Thyroid gland (tissue), 4 donors: ENCODE measurements at places on chromosomes 5 and 9. TPM values are rescaled to one million over a fixed set of nuclear protein-coding genes. Genes with fewer than 3 reads are reported as not detected.

DNA sequence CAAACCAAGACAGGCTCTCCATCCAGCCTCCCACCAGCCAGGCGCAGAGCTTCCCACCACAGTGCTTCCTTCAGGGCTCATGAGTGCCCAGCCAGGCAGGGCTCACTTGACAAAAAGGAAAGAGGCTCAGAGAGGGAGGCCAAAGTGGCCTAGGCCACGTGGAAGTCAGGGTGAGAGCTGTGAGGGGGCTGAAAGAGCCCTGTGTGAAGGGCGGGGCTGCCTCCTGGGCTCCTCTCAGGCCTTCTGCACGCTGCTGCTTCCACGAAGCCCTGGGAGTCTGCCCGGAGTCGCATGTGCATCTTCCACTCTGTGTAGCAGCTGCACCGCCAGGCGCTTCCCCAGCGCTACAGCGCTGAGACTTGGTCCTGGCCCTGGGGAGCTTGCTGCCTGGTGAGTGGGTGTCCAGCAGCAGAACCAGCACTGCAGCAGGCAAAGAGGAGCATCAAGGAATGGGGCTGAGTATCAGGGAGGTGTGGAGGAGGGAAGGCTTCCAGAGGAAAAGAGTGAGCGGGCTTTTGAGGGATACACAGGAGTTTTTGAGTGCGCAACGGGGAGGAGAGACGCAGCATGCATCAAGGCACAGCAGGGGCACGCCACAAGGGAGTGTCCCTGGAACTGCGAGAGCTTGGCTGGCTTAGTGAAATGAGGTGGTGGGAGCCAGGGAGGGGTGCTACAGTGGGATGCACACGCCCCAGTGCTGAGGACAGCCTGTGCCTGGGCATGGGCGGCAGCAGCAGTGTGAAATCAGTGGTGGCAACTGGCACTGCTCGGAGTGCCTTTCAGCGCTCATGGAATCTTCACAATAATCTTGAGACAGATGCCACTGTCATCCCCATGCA, 178.0 kb downstream of the GAPVD1 start:
- no peak overlapping the region for H3K27ac ChIP-seq
- H3K4me3 ChIP-seq, result no peak overlapping the region
- no peaks in the 10 kb centered on the region for H3K27me3 ChIP-seq
- H3K36me3 ChIP-seq, result no peaks in the 10 kb centered on the region
- H3K4me1 ChIP-seq, result peaks cover 10% of the 10 kb centered on the region

DNA sequence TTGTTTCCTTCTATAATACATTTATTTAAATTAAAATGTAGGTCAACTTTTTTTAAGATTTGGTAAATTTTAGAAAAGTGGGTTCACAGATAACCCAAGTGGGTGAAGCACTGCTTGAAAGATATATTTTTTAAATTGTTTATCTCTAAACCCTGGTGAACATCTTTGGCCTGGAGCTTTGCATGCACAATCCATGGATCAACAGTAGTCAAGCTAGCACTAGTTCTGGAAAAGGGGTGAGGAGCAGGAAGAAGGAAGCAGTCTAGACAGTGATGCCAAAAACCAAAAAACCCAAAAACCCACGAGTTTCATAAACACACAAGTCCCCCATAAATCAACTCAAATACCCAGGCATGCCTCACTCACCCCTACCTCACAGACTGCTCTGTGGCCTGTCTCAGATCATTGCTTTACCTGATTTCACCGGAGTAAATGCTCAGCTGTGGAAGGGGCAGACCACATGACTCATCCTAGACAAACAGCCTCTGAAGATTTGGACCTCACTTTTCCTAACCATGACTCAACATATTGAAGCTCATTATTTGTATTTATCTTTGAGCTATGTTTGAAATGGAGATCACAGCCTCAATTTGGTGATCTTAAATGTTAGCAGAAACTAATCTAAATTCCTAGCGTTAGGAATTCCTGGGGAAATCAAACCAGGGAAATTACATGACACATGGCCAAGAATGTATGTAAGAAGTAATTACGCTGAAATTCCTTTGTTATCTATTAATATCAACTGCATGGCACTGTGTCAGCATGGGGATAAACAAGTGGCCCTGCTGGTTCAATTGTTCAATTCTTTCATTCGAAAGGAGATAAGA, 149.6 kb downstream of the ZNF608 start:
- DNase-seq, result no peak
- H3K36me3 ChIP-seq, result no peaks in the 10 kb centered on the region
- no peak overlapping the region for H3K27ac ChIP-seq
- H3K27me3 ChIP-seq, result no peaks in the 10 kb centered on the region
- H3K4me1 ChIP-seq, result peaks cover 34% of the 10 kb centered on the region

- H3K27ac ChIP-seq, result no peak overlapping the region
- no peaks in the 10 kb centered on the region for H3K27me3 ChIP-seq
- peaks cover 14% of the 10 kb centered on the region for H3K4me1 ChIP-seq
- no peak for DNase-seq
- H3K4me3 ChIP-seq, result no peak overlapping the region
These were observed 604.2 kb upstream of the CLINT1 start for GRCh38 chr5:158463188-158463587.

- no peak overlapping the region for H3K27ac ChIP-seq
- H3K36me3 ChIP-seq, result no peaks in the 10 kb centered on the region
- H3K4me3 ChIP-seq, result no peak overlapping the region
- H3K27me3 ChIP-seq, result no peaks in the 10 kb centered on the region
- no peak for DNase-seq
These were observed 169.6 kb downstream of the SLC24A2 start for GRCh38 chr9:19619221-19619620.

- no peak overlapping the region for H3K4me3 ChIP-seq
- peak; percentile 73 for DNase-seq
- H3K36me3 ChIP-seq, result peaks cover 15% of the 10 kb centered on the region
- H3K27me3 ChIP-seq, result no peaks in the 10 kb centered on the region
- peaks cover 18% of the 10 kb centered on the region for H3K4me1 ChIP-seq
- H3K27ac ChIP-seq, result no peak overlapping the region
These were observed 1.1 kb downstream of the SLC27A4 start for GRCh38 chr9:128341435-128341849.

GRCh38 chr9:125558453-125559092, 148.4 kb downstream of the MAPKAP1 start:
- peak; percentile 68 for DNase-seq
- no peaks in the 10 kb centered on the region for H3K27me3 ChIP-seq
- peak overlapping the region; percentile 33 for H3K27ac ChIP-seq
- peaks cover 3% of the 10 kb centered on the region for H3K4me1 ChIP-seq
- no peaks in the 10 kb centered on the region for H3K36me3 ChIP-seq

DNA sequence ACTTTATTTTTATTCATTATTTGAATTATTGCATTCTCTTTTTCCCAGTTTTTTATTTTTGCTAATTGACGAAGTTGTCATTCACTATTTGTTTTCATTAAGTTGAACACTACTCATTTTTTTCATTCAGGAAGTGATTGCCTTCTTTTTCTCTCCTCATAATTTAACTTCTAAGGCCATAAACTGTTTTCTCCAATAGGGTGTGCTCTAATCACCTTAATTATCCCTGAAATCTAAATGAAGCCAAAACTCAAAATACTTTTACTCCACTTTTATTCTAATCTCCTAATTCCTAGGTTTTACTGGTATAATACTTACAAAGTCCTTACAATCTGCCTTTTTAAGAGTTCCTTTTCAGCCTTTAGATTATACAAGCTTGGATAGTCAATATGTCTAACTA, 2.9 kb upstream of the OR13C2 start:
- no peaks in the 10 kb centered on the region for H3K27me3 ChIP-seq
- no peaks in the 10 kb centered on the region for H3K4me1 ChIP-seq
- H3K4me3 ChIP-seq, result no peak overlapping the region
- DNase-seq, result no peak

DNA sequence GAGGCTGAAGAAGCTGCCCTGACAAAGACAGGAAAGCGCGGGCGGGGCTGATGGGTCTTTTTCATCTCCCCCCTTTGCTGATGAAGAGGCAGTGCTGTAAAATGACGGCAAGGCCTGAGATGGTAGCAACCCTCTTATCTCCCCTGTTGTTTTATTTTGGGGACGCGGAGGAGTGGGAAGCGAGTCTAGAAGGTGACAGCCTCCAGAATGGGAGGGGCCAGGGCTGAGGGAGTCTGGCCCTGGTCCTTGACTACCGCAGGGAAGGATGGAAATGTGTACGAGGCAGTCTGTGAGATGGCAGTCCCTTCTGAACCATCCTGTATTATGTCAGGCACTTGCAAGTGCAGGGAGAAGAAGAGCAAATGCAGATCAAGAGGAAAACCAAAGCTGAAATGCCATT, 46.1 kb upstream of the TCERG1 start:
- H3K36me3 ChIP-seq, result no peaks in the 10 kb centered on the region
- no peaks in the 10 kb centered on the region for H3K27me3 ChIP-seq
- no peak overlapping the region for H3K27ac ChIP-seq
- no peak overlapping the region for H3K4me3 ChIP-seq

DNA sequence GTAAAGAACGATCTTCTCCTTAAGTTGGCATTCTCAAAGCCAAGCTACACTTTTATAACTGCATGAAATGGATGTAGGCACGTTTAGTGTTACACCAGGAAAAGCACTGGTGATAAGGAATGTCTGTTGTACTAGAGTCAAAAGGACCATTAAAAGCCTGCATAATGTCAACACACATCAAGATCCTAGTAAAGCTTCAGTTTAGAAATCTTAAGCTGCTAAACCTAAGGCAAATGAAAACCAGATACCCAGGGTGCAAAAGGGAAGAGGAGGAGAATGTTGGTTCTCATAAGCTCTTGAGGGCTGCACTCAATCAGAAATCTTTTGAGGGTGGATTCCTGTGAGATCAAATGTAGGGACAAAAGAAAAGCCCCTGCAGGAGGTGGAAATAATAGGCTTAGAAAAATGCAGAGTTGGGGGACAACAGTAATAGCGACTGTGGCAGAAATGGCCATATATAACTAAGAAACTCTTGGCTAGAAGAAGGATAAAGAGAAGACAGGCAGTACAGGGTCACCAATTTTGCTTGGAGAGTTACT, 148.2 kb downstream of the FBXL17 start:
- no peak overlapping the region for H3K4me3 ChIP-seq
- DNase-seq, result no peak
- H3K36me3 ChIP-seq, result no peaks in the 10 kb centered on the region
- H3K27me3 ChIP-seq, result no peaks in the 10 kb centered on the region

- H3K4me1 ChIP-seq, result peaks cover 47% of the 10 kb centered on the region
- no peaks in the 10 kb centered on the region for H3K27me3 ChIP-seq
- no peaks in the 10 kb centered on the region for H3K36me3 ChIP-seq
- peak overlapping the region; percentile 33 for H3K27ac ChIP-seq
- DNase-seq, result peak; percentile 52
These were observed 147.3 kb downstream of the SGCD start for GRCh38 chr5:156474251-156474650.

DNA sequence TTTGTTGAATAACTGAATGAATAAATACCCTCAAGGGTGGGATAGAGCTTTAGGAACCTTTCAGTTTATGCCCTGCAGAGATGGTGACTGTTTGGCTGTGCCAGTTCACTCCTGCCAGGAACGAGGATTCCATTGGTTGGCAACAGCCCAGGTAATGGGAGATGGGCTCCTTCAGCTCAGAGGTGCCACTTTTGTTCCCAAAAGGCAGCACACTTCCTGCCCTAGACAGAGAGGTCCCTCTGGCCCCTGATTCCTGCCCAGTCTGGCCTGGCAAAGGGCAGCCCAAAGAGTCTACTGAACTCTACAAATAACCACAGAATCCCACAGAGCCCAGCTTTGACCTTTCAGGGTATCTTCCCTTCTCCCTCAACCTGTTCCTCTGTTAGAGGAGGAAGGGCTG, 1.6 kb downstream of the C9orf152 start:
- peaks cover 7% of the 10 kb centered on the region for H3K4me1 ChIP-seq
- H3K36me3 ChIP-seq, result no peaks in the 10 kb centered on the region
- DNase-seq, result peak; percentile 7
- H3K4me3 ChIP-seq, result no peak overlapping the region
- no peaks in the 10 kb centered on the region for H3K27me3 ChIP-seq
- no peak overlapping the region for H3K27ac ChIP-seq

- DNase-seq, result no peak
- no peak overlapping the region for H3K27ac ChIP-seq
- H3K36me3 ChIP-seq, result no peaks in the 10 kb centered on the region
- no peak overlapping the region for H3K4me3 ChIP-seq
These were observed 126.9 kb upstream of the PDE4D start for GRCh38 chr5:60020457-60020856.

DNA sequence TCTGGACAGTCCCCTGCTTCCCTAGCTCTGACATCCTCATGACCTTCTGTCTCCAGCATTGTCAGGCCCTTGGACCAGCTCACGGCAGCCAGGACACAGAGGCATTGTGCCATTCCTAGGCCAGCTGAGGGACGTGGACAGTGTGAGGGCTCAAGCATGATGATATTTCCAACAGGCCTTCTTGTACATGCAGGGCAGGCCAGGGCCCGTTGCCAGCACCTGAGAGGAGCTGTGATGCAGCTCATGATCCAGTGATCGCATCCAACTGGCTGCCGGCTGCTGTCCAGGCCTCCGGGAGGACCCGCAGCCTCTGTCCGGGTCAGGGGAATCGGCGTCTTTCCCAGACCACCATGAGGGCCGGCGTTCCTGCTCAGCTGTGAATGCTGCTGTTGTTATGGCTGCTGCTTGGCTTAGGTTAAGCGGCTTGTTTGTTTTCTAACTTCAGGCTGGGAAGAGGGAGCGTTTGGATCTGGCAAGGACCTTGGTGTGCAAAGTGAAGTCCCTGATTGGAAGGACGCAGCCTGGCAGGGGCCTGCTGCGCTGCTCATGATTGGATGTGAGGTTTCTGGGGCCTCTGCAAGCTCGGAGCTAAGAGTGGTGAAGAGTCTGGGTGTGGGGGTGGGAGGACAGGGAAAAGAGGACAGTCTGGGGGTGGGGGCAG, 53.8 kb downstream of the PDZD2 start:
- DNase-seq, result peak; percentile 5
- H3K4me1 ChIP-seq, result no peaks in the 10 kb centered on the region
- H3K27me3 ChIP-seq, result no peaks in the 10 kb centered on the region
- no peak overlapping the region for H3K4me3 ChIP-seq
- no peak overlapping the region for H3K27ac ChIP-seq

- H3K27ac ChIP-seq, result no peak overlapping the region
- no peak for DNase-seq
- H3K36me3 ChIP-seq, result no peaks in the 10 kb centered on the region
These were observed 27.0 kb downstream of the PRDM6 start for GRCh38 chr5:123116058-123116457.

SLC4A9 gene
- 0.45 TPM for total RNA-seq

TNC gene
- total RNA-seq, result 7.5 TPM

TNFAIP8 gene
- 36.8 TPM for total RNA-seq

WNT8A gene
- total RNA-seq, result not detected

GARIN3 gene
- not detected for total RNA-seq

GFI1B gene
- total RNA-seq, result not detected

CCDC180 gene
- 33.0 TPM for total RNA-seq

ADRB2 gene
- total RNA-seq, result 1.1 TPM

IL4 gene
- total RNA-seq, result not detected
